Stimulated activated CD8-positive, alpha-beta memory T cell treated with anti-CD3 and anti-CD28 coated beads, Interleukin-4, amount 100 ng/mL, for 1 hour (primary cell): ENCODE measurements at places on chromosomes 13 and 19.

GRCh38 chr19:50555450-50556281 lies 12.6 kb downstream of the LRRC4B start:
- DNase-seq = no peak

DNA sequence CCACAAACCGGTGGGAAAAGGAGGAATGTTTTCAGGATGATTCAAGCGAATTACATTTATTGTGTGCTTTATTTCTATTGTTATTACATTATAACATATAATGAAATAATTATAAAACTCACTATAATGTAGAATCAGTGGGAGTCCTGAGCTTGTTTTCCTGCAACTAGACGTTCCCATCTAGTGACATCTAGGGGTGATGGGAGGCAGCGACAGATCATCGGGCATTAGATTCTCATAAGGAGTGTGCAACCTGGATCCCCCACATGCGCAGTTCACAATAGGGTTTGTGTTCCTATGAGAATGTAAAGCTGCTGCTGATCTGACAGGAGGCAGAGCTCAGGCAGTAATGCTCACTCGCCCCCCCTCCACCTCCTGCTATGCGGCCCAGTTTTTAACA lies 54.5 kb downstream of the SPTBN4 start:
- no peak for DNase-seq

GRCh38 chr13:33862016-33862415 lies 44.1 kb downstream of the RFC3 start:
- no peak for DNase-seq

- no peak for DNase-seq
These were observed 87.6 kb downstream of the HSPH1 start for GRCh38 chr13:31073859-31074718.

- no peak for DNase-seq
These were observed 4.0 kb downstream of the S1PR5 start for GRCh38 chr19:10513223-10513622.

- DNase-seq = no peak
These were observed 143.5 kb downstream of the RXFP2 start for GRCh38 chr13:31882794-31883193.

- DNase-seq = no peak
These were observed 419.3 kb upstream of the GPC6 start for GRCh38 chr13:92807353-92807752.

GRCh38 chr13:46119883-46120614 lies 15.2 kb upstream of the CPB2 start:
- no peak for DNase-seq

DNA sequence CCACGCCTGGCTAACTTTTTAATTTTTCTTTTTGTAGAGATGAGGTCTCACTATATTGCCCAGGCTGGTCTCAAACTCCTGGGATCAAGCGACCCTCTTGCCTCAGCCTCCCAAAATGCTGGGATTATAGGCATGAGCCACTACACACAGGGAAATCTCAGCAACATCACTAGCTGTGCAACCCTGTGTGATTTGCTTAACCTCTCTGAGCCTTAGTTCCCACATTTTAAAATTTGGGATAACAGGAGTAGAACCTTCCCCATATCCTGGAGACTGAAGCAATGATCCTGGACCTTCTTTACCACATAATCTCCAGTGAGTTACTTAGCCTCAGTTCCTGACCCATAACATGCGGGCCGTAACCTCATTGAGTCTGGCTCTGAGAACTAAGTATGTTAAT lies 139.1 kb downstream of the IER2 start:
- DNase-seq = no peak

DNA sequence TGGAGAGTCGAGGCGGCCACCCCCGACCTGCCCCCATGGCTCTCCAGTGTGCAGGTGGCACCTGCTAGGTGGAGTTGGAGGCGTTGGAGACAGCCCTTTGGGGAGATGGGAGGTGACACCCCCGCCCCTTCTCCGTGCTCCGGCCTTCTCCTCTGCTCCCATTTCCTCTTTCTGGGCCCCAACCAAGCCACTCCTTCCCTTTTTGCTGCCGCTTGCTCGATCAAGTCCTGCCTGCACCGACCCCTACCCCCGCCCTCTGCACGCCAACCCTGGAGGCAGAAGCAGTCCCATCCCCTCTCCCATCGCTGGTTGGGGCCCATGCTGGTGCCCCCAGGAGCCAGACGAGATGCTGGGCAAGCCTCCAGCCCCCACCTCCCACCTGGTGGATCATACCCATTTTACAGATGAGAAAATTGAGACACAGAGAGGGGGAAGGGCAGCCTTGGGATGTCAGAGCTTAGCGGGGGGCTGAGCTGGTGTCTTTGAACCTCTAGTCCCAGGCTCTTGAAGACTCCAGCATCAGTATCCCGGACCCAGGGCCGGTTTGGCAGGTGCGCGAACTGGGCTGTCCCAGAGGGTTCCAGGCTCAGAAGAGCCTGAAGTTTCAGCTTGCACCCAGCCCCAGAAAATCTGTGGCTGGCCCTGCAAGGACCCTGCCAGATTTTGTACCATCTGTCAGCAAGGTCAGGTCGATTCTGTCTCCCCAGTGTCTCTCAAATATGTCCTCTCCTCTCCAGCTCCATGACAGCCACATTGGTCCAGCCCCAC lies 10.3 kb downstream of the GNA15 start:
- no peak for DNase-seq

DNA sequence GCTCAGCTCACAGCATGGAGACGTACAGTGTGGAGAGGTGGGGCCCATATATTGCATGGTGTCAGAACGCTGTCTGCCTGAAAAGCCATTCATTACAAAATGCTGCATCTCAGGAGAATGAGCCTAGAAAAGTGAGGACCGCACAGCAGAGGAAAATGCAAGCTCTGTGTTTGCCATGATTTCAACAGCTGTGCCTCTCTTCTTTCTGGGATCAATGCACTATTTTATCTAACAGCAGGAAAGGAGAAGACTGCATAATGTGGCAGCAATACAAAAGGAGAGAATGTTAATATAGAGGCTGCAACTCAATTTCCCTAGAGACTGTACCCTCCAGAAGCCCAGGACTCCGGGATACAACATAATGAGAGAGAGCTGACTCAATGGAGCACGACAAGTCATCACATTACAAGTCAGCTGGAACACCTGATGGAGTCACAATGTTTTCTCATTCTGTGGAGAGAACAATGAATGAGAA lies 368.0 kb downstream of the FGF14 start:
- no peak for DNase-seq

DNA sequence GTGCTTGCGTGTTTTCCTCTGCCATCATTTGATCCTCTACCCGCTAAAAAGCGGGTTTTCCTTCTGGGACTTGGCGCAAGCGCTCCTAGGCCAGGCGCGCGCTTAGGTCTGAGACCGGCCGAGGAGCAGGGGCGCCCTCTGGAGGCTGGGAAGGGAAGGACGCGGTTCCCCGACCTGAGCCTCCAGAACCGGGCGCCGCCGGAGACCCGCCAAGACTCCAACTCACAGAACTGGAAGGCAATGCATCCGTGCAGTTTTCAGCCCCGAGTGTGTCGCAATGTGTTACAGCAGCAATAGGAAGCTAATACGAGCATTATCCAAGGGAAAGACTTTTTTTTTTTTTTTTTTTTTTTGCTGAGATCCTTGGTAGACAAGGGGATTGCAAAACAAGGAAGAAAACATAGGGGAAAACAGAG lies 190.9 kb downstream of the COL4A1 start:
- DNase-seq = no peak

- no peak for DNase-seq
These were observed 9.5 kb upstream of the VSTM2B start for GRCh38 chr19:29516358-29516725.

DNA sequence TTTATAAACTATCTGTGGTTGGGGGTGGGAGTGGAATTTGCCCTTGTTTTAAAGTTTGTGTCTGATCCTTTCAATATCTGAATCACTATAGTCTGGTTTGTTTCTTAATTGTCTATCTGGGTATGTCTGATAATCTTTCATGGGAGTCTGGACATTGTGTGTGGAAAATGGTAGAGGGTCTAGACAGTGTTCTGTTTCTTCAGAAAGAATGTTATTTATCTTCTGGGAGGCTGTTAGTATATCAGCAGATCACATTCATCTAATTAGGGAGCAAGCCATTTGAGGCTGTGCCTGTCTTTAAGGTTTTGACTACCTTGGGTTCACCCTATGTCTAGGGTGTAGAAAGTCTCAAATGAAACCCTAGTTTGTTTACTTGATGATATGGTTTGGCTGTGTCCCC lies 110.5 kb downstream of the NDFIP2 start:
- DNase-seq = no peak

DNA sequence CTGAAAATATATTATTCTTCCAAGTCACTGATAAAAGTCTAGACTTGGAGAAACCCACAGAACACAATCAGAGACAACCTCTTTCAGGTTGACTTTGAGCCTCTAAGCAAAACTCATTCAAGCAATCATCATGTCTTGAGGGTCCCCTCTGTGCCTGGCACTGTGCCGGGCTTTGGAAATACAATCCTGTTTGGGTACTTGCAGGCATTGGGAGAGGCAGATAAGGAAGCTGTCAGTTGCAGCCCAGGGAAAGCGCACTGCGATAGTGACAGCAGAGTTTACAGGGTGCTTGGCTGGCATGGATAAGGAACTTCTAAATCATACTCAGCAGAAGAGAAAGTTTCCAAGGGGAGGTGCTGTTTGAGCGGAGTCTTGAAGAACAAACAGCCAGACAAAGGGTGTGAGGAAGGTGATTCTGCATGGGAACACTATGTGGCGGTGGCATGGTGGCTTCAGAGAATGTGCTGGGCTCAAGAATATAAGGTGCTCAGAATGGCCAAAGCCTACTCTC lies 9.1 kb downstream of the SERP2 start:
- DNase-seq = no peak

DNA sequence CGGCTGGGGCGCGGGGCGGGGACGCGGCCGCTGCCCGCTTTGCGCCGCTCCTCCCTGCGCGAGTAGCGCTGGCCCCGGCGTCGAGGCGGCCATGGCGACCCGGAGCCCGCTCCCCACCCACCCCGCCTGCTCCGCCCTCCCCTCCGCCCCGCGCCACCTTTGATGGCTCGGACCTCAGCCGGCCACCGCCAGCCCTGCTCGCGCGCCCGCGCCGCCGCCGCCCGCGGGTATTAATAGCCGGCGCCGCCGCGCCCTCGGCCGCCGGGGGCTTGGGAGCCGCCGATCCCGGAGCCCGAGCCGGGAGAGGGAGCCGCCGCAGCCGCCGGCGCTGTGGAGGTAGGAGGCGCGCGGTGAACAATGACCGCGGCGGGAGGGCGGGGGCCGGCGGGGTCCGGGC lies 261 bp downstream of the FARP1 start:
- no peak for DNase-seq

GRCh38 chr19:18159810-18160209 lies 6.8 kb downstream of the PIK3R2 start:
- DNase-seq = no peak

DNA sequence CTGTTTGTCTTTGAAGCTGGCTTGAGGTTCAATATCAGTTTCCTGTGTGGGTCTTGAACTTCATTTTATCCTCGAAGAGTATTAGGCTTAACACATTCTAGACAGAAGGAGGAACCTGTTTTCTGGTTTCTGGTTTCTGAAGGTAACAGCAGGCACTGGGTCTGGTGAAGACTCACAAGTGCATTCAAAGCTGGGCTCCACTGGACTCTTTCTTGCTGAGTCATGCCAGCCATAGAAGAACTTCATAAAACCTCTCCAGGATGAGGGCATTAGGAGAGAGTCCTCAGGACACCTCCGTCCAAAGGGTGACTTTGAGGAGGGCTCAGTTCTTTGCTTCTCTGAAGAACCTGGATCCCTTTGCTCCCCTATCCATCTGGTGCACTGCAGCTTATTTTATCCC lies 668.6 kb upstream of the SLC10A2 start:
- DNase-seq = no peak

DNA sequence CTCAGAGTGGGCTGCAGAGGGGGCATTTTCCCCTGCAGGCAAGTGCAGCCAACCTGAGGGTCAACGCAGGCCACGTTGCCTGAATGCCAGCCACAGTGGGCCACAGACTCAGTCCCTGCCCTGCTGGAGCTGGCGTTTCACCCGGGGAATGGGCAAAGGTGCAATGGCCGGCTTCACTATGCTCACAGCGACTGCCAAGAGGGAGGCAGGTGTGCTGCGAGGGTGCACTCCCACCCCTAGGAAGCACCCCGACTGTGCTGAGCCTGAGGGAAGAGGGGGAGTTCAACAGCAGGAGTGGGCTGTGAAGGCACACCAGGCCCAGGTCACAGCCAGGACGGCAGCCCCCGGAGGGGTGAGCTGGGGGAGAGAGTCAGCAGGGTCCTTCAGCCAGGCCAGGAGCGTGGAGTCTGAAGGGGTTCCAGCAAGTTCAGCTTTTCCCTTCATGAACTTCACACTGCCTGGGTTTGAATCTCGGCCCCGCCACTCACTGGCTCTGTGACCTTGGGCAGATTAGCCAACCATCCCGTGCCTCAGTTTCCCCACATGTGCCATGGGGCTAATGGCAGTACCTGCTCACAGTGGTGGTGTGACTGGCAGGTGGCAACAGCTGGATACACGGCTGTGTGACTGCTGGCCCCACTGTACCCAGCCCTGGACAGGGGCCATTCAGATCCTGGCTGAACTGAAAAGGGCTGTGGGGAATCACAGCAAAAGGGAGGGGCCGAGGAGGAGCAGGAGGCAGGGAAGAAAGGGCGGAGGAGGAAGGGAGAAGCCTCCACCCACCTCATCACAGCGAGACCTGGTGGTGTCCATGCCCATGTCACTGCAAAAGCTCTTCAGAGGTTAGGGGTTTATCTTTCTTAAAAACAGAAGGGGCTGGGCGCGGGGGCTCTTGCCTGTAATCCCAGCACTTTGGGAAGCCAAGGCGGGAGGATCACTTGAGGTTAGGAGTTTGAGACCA lies 7.6 kb downstream of the TRAPPC6A start:
- no peak for DNase-seq

DNA sequence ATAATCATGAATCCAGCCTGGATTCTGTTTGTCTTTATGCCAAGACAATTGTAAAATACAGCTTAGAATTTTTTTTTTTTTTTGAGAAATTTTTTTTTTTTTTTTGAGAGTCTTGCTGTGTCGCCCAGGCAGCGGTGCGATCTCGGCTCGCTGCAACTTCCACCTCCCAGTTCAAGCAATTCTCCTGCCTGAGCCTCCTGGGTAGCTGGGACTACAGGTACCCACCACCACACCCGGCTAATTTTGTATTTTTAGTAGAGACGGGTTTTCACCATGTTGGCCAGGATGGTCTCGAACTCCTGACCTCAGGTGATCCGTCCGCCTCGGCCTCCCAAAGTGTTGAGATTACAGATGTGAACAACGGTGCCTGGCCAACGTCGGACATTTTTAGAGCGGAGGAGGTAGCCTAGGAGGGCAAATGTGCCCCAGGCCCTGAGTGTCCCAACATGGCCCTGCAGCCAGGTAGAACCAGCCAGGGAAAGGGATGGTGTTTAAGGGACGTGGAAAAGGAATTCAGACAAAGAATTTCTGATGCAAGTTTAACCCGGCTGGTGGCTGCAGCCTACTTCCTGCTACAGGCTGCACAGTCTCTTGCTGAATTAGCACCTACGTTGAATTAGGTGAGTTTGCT lies 89.8 kb downstream of the GNG7 start:
- DNase-seq = no peak

GRCh38 chr19:42174958-42175734 lies 42.3 kb downstream of the DEDD2 start:
- DNase-seq = no peak
